Activated T-helper 17 cell treated with anti-CD3 and anti-CD28 coated beads, Interleukin-2, amount 50 U/mL, for 72 hours (primary cell): ENCODE measurements at places on chromosomes 2 and 18. TPM values are rescaled to one million over a fixed set of nuclear protein-coding genes. Genes with fewer than 3 reads are reported as not detected.

The PSME4 gene
- 30.9 TPM for total RNA-seq

The CFAP65 gene
- not detected for total RNA-seq

The PRSS56 gene
- total RNA-seq, result not detected

The FHOD3 gene
- total RNA-seq, result not detected

The BUB1 gene
- total RNA-seq, result 94.7 TPM

The CRYGD gene
- not detected for total RNA-seq

The NT5DC4 gene
- not detected for total RNA-seq

The BCL11A gene
- not detected for total RNA-seq

GRCh38 chr2:620004-620403 is 57.2 kb downstream of the TMEM18 start:
- no peak for ATAC-seq

GRCh38 chr2:86216575-86217555 is 17.6 kb downstream of the MRPL35 start:
- peak; percentile 44 for ATAC-seq

- no peak for ATAC-seq
Observed at GRCh38 chr2:174078275-174078674, 113.1 kb upstream of the SP3 start.

- no peak for ATAC-seq
Observed at GRCh38 chr2:216756435-216756834, 61.1 kb upstream of the IGFBP5 start.

- no peak for ATAC-seq
Observed at GRCh38 chr18:49755489-49755888, 57.8 kb downstream of the ACAA2 start.

DNA sequence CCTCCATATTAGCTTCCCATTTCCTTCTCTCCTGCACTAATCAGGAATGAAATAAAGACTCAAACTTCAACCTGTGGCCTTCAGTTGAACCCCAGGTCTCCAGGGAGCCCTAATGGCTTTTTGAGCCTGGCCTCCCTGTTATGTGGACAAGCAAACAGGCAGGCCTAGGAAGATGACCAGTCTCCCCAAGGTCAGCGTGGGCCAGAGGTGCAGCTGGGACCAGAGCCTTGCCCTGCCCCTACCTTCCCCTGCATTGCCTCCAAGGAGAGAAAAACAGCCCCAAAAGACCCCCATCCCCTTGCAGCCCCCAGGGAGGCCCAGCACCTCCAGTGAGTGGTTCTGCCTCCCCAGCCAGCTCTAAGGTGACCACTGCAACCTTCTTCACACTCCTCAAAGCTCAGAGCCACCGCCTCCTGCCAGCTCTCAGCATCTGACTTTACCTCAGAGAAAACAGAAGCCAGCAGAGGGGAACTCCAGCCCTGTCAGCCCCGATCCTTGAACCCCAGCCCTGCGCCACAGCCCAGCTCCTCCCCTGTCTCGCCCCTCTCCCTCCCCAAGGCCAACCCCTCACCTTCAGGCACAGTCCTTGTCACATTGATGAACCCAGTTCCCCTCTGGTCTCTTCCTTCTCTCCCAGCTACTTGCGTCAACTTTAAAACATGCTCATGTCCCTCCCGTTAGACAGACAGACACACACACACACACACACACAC is 59.5 kb upstream of the ID2 start:
- no peak for ATAC-seq

- peak; percentile 23 for ATAC-seq
Observed at GRCh38 chr2:160062292-160063005, at the start of gene PLA2R1. TSS of gene PLA2R1 (minus strand) at chr2:160062615. CDS start at chr2:160062403, 212 bp downstream.

- no peak for ATAC-seq
Observed at GRCh38 chr18:1246827-1247226, 342.2 kb downstream of the ADCYAP1 start.

DNA sequence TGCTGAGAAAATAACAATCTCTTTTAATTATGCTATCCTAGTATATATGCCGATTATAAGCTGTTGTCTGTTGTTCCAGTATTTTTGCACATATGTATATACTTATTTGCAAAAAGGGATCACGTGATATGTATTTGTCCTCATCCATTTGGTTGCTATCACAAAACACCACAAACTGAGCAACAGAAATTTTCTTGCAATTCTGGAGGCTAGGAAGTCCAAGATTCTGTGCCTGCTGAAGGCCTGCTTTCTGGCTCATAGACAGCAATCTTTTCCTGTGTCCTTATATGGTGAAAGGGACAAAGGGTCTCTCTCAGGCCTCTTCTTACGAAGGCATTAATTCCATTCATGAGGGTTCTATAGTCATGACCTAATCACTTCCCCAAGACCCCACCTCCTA is 186.5 kb downstream of the LPIN1 start:
- no peak for ATAC-seq

DNA sequence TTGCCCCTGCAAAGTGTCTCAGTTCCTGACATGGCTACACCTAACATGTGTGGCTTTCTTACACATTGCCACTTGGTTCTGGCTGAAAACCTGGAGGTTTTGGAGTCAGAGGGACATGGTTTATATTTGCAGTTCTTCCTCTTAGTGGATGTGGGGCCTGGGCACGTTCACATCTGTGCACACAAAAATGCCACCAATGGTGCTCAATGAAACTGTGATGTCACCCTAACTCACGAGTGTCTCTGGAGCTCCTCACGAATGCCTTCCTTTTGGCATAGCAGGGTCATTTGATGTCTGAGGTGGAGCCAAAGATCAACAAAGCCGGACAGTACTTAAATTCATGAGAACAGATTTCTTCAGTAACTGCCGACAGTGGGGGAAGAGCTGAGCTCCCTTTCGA is 231.7 kb upstream of the HS6ST1 start:
- ATAC-seq, result no peak

- no peak for ATAC-seq
Observed at GRCh38 chr2:82124629-82125028, 1820.1 kb upstream of the LRRTM1 start.

DNA sequence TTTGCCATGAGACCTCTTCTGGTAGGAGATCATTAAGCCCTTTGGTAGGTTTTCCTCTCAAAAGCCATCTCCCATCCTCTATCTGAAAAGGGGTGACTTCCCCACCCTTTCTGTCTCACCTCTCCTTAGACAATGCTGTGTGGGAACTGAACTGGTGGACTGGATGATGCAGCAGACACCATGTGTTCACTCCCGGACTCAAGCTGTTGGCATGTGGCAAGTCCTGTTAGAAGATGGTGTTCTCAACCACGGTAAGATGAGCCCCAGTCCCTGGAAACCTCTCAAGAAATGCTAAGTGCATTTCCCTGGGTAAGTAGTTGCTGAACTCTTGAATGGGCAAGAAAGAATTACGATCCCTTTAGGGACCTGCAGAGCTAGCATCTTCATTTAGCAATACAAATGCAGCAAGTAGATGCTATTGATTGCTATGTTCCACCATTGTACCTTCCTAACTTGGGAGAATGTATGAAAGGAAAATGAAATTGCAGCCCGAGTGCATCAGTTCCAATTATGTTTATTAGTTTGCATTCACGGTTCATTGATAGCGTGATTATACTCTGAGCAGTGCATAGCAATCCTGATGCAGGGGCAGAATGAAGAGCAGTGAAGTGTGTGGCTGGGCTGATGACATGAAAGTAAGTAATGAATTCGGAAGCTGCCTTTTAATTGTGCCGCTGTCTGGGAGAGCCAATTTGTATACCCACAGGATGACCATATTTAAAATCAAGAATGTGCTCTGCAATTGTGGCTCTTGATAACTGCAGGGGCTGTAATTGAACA is 110.0 kb upstream of the MAP3K20 start:
- no peak for ATAC-seq

DNA sequence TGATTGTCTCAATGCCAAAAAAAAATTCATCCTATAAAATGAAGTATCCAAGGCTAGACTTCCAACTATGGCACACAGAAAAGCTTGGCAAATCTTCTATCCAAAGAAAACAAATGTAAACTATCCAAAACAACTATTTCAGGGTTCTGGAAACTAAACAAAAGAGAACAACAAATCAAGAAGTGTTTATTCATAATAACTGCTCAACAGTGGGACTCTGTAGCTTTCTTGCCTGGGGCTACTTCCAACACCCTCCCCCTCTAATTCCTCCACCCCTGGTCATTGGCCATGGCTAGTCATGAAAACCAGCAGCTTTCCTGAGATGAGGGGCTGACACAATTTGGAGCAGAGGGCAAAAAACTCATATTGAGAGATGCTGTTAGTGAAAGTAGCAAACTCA is 107.0 kb downstream of the EXOC6B start:
- ATAC-seq, result no peak

DNA sequence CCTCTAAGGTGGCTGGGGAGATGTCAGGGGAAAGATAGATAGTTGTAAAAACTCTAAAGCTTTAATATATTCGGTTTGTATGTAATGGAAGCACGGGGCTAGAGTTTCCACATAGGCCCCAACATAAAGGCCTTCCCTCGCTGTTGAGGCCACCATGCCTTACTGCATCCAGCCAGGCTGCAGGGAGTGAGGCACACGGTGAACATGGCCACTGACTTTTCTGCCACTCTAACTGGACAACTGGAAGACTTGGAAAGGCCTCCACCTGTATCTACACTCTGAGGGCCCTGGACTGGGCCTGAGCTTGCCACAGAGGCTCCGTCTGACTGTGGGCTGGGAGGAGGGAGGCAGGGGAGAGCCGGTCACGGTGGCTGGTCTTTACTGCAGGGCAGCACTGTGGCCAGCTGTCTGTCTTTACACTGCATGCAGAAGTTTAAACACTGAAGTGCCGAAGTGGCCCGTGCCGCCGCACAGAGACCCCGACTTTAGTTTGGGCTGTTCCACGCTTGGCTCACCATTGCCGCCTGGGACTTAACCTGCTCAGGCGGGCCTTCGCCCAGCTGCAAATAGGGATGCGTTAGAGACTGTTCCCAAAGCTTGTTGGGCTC is 66.7 kb downstream of the EMILIN2 start:
- no peak for ATAC-seq

DNA sequence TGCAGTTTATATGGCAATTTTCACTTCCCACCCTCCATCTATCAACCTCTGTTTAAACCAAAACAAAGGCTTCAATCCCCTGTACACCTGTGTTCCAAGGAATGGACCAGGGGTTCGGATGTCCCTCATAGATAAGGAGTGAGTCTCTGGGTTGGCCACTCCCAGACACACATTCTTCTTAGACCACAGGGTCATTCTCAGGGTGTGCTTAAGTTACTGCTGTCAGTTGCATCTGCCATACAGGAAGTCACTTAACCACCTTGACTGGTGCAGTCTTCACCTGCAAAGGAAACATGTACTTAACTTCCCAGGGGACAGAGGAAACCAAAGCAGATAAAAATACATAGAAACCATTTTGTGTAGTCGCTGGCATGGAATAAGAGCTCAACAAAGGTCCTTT is 151.0 kb upstream of the NDUFV2 start:
- no peak for ATAC-seq

DNA sequence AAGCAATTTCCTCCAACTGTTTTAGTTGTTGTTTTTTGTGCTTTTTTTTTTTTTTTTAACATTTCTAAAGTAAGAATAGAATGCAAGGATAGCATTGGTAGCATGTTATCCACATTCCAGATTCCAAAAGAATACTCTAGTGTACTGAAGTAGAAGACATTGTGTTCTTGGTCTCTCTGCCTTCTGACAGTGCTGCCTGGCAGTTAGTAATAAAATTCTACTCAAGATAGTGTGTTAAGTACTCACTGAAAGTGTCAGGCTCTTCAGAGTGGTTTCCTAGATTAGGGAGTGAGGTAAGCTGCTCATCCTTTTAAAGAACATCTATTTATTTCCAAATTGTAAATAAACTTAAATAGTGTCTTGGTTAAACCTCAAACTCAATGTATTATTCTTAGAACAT is 253.7 kb downstream of the HNMT start:
- ATAC-seq, result no peak

DNA sequence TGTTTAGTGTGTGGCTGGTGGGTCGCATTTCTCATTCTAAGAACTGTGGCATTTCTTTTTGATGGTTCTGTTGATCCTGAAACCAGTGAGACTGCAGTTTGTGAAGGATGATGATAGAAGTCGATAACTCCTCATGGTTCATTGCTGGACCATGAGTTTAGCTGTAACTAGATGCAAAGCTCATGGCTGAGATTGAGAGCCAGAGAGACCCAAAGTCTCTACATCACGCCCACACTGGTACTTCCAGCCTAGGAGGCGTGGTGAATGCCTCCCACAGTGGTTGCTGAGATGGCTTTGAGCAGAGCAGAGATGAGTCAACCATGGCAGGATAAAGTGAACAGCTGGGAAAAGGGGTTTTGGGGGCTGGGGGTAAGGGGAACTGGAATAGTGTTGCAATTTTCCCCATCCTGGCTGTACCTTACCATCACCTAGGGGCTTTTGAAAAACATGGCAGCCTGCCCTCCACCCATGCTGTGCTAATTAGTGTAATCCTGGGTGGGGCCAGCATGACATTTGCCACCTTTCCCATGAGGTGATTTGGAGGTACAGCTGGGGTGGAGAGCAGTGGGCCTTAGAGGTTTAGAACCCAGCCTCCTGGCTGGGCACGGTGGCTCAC is 24.1 kb downstream of the INPP4A start:
- peak; percentile 74 for ATAC-seq

- no peak for ATAC-seq
Observed at GRCh38 chr2:172323256-172323655, 104.1 kb upstream of the ITGA6 start.

DNA sequence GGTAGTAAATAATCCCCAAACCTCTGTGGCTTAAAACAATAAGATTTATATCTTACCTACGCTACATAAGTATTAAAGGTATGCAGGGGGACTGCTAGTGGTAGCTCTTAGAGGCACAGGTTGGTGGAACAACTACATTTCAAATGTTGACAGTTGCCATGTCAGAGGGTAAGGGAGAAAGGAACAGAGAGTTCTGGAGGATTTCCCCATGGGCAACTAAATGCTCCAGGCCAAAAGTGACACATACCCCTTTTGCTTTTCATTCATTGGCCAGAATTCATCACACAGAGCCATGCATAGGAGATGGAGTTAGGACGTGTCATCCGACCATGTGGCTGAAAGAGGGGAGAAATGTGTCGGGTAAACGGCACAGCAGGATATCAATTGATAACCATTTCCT is 133.2 kb downstream of the NAPG start:
- ATAC-seq, result no peak

DNA sequence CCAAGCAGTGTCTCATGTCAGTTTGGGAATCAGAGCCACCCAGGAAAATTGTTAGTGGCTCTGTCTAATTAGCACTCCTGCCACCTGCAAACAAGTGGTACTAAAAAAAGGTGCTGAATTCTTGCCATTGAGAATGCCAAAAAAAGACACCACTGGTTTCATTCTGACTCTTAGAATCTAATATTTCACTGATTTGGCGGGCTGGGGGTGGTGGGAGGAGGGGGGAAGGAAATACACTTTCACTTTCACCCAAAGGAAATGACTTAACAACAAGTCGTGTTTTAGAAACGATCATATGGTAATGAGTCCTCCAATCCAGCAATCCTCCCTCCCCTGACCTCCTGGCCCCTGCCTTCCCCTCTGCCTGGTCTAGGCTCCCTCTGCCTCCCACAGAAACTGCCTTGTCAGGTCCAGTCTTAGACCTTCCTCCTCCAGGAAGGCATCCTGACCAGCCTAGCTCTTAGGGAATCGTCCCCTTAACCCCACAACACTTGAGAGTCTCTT is 4.4 kb upstream of the KLHL29 start:
- ATAC-seq, result peak; percentile 53

DNA sequence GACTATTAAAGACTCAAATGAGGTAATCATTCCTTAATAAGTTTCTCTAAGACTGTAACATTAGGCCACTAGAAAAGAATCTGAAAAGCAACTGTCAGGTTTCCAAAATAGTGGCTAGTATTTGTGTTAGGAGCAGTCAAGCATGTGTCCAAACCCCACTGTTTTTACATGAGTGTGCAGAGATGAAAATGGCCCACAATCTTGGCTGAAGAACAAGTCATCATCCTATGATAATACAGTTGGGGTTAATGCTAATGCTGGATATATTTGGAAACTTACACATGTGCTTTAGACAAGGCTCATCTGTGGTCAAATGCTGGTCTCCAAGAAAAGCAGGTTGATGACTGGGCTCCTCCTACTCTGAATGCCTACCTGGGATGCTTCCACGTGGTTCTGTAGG is 73.6 kb downstream of the MAIP1 start:
- no peak for ATAC-seq
